ENCODE measurements at places on chromosomes 6 and 20.

DNA sequence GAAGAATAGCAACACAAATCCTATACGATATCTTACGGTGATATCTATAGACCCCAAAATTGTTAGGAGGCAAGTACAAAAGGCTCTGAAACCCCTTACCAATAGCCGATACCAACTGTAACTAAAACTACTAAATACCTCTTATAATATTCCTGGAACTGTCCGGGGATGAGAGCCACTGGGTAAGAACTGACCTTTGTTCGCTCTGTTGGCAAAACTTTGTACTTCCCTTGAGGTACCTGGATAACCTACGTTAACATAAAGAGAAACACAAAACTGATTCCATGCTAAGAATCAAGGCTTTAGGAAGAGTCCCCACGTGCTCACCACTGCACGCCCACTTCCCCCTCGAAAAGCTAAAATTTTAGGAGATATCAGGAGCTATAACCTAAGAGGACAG, 9.7 kb downstream of the PHF10 start:
- no peak for DNase-seq

DNA sequence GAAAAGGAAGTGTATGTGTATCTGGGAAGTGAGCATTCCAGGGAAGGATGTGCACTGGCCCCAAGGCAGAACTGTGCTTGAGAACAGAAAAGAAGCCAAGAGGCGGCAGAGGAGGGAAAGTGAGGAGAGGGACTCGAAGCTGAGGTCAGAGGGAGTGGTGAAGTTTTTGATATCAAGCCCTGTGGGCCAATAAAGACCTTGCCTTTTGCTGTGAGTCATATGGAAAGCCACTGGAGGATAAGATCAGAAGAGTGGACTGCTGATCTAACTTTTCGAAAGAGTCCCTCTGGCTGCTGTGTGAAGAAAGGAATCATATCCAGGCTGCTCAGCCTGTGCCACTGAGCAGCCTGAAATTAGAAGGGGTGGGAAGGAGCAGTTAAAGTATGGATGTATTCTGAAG, 99.4 kb downstream of the EYA4 start:
- DNase-seq: peak; percentile 40

- no peak for DNase-seq
These were observed 112.5 kb downstream of the SCML4 start for GRCh38 chr6:107711412-107712236.

GRCh38 chr20:52652271-52652670, 319.9 kb upstream of the TSHZ2 start:
- DNase-seq: no peak

DNA sequence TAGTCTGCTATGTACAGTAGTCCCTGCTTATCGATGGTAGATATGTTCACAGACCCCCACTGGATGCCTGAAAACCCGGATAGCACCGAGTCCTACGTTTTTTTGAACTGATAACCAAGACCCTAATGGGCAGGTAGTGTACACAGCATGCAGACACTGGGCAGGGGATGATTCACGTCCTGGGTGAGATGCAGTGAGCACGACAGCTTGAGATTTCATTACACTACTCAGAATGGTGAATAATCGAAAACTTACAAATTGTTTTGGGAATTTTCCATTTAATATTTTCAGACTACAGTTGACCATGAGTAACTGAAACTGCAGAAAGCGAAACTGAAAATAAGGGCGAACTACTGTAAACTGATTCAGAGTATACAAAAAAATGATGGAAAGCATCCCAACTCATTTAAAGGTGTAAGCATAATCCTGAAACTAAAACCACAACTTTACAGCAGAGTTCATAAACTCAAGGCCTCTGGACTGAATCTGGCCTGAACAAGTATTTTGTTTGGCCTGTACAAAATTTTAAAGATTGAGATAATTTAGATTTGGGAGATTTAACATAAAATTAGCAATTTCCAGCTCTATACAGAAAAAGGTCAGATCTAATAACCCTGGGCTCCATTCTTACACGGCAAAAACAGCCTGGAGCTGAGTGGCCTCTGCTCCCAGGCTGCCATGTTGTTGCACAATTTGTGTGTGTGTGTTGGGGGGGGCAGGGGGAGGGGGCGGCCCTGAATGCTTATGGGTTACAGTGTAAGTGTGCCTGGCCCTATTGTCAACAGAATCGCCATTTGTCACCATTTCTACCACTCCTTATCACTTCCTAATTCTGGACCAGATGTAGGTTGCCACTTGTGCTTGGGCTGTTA, 34.9 kb downstream of the RNF24 start:
- DNase-seq: peak; percentile 70

DNA sequence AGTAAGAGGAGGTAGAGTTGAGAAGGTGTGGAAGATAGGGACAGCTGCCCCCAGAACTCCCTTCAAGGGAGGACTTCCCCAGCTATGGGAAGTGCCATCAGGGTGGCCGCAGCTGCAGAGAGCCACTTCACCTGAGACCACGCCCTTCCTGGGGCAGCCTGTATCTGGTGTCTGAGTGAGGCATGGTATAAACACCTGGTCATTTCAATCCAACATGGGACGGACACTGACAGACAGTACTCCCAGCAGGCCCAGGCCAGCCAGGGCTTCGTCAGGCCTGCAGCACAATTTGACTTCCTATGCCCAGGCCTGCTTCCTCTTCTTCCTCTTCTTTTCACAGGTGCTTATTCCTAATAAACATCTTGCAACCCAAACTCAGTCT, 4.5 kb downstream of the SOX12 start:
- no peak for DNase-seq

- no peak for DNase-seq
These were observed 623 bp upstream of the SNX9 start for GRCh38 chr6:157822245-157823000.

GRCh38 chr6:111944541-111944940, 71.3 kb upstream of the FYN start:
- DNase-seq: no peak

GRCh38 chr20:9323622-9324021, 190.8 kb upstream of the LAMP5 start:
- no peak for DNase-seq

GRCh38 chr20:62066983-62067433, 1.3 kb upstream of the TAF4 start:
- no peak for DNase-seq

DNA sequence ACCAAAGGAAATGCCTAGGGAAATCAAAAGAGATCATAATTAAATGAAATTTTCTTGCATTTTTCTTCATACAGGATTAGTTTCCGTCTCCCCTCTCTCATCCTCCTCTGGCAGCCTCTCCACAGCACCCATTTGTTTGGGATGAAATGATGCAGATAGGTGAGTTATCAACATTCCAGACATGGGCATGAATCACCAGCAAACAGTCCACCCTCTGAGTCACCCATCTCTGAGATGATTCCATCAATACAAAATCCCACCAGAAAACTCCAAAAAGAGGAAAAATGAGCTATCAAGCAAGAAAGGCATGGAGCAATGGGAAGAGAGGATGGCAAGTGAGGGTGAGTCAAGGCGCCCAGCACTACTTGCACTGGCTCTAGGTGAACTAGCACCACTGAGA, 11.4 kb downstream of the MC3R start:
- DNase-seq: no peak

GRCh38 chr6:85995339-85996033, 352.8 kb upstream of the SYNCRIP start:
- DNase-seq: no peak

DNA sequence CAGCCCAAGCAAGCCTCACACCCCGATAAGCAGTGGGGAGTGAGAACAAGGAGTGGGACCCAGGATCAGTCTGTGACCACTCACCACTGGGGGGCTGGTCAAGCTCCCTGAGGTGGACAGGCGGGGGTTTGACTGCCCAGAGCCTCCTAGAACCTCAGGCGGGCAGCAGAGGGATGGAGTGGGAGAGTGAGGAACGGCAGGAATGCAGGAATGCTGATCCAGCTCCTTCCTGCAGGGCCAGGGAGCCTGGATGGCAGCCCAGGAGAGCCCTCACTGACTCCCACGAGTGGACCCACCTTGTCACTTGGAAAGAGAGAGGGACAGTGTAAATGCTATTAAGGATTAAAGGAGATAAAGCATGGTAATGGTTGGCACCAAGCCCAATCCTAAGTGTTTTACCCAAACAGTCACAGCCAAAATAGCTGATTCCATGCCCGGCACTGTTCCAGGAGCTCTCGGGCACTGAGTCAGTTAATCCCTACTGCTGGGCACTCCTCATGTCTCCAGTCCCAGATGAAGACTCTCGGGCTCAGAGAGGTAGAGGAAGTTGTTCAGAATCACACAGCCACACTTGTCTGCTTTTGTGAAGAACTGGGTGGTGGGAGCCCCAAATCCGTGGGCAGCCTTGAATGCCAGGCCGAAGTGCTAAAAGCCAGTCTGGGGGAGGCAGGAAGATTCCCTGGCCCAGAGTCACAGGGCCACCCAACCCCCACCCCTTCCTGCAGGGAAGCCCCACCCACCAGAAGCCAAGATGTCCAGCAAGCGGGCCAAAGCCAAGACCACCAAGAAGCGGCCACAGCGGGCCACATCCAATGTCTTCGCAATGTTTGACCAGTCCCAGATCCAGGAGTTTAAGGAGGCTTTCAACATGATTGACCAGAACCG, 3.1 kb downstream of the MYL9 start:
- DNase-seq: peak; percentile 84

DNA sequence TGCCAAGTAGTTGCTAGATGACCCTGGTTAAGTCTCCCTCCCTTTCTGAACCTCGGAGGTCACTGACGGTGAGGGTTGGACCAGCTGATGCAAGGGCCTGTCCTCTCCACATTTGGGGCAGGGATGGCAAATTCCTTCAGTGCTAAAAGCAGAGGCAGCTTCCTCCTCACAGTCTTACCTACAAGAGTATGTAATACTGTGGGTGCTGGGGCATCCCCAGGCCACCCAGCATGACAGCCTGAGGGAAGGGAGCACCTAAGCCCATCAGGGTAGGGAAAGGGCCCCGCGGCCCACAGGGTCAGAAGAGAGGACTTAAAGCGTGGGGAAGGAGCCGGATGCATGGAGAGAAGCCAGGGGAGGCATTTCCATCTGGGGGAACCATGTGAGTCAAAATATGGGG, 38.0 kb downstream of the TGM3 start:
- DNase-seq: no peak

- DNase-seq: no peak
These were observed 387.8 kb downstream of the ZFAND3 start for GRCh38 chr6:38207375-38207774.

DNA sequence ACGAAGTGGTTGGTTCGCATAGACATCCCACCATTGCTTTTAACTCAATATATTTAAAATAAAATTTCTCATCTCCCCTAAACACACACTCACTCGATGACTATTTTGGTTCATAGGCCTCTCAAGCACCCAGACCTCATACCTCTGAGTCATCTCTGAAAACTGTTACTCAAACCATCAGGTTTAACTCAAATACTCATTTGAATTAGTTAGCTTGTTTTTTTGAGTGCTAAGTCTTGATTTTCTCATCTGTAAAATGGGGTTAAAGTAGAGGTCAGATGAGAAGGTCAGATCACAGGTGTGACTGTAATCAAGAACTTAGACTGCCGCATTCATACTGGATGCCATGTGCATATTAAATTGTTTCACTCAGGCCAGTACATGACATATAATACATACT, 243.9 kb upstream of the TENT5A start:
- DNase-seq: peak; percentile 89

DNA sequence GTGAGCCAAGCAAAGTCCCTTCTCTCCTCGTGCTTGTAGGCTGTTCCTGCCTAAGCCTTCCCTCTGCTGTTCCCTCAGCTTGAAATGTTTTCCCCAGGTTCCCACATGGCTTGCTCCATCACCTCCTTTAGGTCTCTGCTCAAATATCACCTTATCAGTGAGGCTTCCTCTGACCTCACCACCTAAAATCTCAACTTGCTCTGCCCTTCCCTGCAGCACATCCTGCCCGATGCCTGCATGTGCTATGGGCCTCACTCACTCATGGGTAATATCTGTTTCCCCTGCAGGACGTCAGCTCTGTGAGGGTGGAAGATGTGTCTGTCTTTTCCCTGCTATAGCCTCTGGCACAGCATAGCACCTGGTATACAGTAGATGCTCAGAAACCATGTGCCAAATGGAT, 29.9 kb upstream of the FKBP1A start:
- no peak for DNase-seq

- no peak for DNase-seq
These were observed 26.0 kb upstream of the CLVS2 start for GRCh38 chr6:122969999-122970533.

- no peak for DNase-seq
These were observed 239.0 kb upstream of the KCNQ5 start for GRCh38 chr6:72382602-72383529.

DNA sequence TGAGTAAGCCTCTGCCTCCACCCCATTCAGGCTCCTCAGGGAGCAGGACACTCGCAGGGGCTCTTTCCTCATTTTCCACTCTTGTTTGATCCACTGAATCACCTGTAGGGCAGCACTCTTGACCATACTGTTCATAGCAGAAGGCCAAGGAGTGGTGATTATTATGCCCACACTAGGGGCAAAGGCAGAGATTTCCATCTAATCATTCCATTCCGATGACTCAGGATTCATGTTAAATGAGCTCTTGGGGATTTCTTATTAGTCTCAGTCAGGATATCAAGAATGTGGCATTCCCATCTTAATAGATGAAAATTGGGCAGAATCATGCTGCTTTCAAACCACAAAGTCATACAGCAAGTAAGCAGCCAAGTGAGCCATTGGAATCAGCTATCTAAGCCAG, 101.9 kb upstream of the MOCS1 start:
- DNase-seq: no peak

DNA sequence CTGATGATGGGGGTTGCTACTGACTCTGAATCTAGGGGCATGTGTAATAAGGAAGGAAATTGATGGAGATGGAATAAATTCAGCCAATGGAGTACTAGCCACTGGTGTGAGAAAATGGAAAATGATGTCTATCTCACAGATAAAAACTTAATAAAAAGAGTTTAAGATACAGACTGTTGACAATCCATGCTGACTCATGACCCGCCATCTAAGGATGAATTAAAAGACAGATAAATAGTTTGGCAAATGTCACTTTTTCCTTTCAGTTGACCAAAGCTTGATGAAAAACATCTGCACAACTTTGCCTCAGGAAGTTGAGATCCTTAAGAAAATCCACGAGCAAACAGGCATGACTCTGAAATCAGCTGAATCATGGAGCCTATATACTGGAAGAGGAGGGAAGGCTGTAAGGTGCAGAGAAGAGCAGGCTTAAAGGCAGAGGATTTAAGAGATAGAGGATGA, 82.6 kb upstream of the BMP5 start:
- no peak for DNase-seq

DNA sequence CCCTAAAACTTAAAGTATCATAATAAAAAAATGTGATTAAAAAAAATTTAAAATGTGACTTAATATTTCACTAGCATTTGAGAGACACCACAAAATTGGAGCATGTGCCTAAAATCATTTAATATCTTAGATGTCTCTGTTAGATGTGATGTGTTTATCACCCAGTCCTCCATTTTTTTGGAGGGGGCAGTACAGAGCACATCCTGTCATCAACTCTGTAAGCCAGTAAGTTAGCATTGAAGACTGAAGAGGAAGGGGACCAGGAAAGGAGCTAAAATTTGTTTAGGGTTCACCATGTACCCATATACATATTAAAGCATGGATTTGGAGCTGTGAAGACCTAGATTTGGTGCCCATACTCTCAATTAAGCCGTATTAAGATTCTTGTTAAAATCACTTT, 30.7 kb upstream of the ADIG start:
- DNase-seq: no peak

Measured in LHCN-M2 (cell line).